ENCODE measurements at places on chromosomes 1 and 21.

DNA sequence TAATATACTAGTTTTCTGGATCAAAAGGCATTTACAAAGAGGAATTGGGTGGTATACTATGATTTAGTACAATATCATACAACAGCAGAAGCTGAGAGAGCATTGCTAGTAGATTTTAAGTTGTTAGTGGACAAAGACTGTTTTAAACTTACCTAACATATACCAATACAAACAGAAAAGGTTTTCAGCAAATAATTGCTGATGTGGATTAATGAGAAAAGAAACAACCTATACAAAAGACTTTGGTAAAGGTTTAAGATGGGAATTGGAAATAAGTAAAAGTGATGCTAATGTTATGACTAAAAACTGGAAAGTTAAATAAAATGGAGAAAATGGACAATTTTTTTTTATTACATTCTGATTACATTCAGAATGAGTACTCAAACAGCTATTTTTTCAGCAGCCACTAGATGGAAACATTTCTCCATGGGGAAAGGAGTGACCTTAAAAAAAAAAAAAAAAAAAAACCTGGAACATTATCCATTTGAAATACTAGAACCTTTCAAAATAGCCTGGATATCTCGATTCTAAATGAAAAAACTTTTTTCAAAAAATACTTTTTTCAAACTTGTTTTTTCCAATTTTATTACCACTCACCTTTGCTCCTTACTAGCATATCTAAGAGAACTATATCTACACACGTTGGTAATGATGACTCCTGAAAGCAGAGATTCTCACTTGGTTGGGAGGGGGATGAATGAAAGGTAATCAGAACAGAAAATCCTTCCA is 55.4 kb downstream of the EPRS1 start:
- ATAC-seq, result peak; percentile 72

GRCh38 chr1:231040019-231040799 is at the start of gene FAM89A:
FAM89A (minus strand) TSS chr1:231040254; CDS start chr1:231040211, 43 bp downstream.
- ATAC-seq, result peak; percentile 31

GRCh38 chr21:38654580-38654979 is 151.1 kb upstream of the ETS2 start:
- ATAC-seq, result no peak

- no peak for ATAC-seq
These were observed 49.6 kb downstream of the RUNX1 start for GRCh38 chr21:34999397-34999941.

DNA sequence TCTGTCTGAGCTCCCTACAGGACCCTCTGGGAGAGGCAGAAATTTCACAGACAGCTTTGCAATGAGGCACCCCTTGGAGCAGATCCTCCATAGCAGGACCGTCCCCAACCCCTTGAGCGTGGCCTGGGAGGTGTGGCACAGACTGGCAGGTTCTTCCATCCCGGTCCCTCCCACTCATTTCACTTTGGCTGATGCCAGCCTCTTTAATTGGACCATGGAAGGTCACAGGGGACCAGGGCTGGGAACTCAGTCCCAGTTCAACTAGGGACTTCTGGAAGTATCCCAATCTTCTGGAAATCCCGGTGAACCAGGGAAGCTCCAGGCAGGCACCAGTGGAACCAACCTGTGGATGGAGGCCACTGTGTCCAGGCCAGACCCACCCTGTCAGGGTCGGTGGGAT is 83.7 kb downstream of the SPSB1 start:
- ATAC-seq, result no peak

GRCh38 chr1:24418898-24419628 is 3.5 kb downstream of the NIPAL3 start:
- no peak for ATAC-seq

DNA sequence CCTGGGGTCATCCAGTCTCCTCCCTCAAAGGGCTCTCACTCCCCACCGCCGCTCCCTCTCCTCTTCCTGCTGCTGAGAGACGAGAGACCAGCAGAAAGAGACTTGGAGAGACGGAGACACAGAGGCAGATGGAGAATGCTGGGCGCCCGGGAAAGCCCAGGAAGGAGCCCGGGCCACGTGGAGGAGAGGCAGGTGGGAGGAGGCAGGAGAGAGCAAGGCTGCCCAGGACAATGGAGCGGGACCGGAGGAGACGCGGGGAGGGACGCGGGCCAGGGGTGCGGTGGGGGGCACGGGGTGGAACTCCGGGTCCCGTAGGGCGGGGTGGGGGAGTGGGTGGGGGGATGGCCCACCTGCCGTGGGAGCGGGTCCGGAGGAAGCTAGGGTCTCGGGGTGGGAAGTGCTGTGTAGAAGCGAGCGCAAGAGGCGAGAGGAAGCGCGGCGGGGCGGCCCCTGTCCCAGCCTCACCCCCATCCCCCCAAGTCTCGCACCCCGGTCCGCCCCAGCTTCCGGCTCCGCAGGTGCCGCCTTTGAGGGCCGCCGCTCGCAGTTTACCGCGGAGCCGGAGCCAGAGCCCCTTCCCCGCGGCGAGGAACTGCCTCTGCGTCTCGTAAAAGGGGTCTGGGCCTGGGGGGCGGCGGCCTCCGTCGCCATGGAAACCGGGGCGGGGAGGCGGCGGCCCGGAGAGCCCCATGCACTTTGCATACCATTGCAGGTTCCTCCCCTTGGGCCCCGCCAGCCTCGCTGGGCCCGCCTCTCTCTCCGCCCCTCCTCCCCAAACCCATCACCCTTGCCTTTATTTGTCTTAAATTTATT is 11.7 kb upstream of the EPHA2 start:
- peak; percentile 80 for ATAC-seq

GRCh38 chr1:201119206-201120197 is 7.3 kb upstream of the CACNA1S start:
- peak; percentile 34 for ATAC-seq

DNA sequence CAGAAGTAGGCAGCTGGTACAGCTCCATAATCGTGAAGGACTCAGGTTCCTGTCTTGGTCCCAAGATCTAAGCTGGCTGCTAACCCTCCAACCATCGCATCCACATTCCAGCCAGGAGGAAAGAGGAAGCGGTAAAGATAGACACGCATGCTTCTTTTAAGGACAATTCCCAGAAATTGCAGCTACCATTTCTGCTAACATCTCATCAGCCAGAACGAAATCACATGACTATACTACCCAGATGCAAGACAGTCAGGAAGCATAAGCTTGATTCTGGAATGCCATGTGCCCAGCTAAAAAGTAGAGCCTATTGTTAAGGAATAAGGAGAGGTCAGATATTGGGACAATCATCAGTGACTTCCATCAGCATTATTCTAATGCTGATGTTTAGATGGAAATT is 110.4 kb downstream of the EPHB2 start:
- ATAC-seq, result no peak

DNA sequence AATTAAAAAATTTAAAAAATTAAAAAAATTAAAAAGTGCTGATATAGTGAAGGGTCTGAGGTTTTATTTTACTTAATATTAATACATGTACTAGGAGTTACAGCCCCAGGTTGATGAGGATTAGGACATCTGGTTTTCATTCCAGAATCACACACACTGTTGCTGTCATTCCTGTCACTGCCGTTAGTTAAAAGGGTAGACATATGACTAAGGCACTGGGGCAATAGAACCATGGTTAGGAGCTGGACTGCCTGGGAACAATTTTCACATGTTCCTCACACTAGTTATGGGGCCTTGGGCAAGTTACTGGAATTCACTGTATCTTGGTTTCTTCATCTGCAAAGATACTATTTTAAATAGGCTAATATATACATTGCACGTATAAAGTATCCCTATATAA is 191.8 kb upstream of the DPYD start:
- ATAC-seq, result no peak

- ATAC-seq, result no peak
These were observed 364.8 kb downstream of the CEP170 start for GRCh38 chr1:242890192-242890741.

DNA sequence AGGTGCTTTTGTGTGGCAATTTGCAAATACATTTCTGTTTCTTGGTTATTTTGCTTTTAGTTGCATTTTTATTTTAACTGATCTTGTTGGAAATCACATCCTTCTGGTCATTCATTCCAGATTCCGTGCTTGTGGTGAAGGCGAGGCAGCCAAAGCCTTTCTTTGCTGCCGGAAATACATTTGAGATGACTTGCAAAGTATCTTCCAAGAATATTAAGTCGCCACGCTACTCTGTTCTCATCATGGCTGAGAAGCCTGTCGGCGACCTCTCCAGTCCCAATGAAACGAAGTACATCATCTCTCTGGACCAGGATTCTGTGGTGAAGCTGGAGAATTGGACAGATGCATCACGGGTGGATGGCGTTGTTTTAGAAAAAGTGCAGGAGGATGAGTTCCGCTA is 34.8 kb upstream of the CD101 start:
- no peak for ATAC-seq

DNA sequence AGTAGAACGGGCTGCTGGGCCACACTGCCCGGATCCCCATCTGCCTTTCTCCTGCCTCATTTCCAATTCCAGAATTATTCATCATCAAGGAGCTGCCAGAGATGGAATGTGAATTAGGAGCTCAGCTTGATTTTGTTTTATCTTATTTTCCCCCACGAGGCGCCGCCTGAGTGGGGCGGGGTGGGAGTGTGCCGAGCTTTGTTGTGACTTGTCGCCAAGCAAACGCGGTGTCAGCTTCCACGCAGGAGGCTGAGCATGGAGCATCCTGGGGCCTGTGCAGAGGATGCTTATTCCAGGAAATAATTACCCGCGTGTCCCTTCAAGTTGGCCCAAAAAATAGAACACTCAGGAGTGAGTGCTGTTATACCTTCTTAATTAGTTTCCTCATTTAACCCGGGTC is 91.2 kb downstream of the HMGB4 start:
- no peak for ATAC-seq
